ENCODE measurements at places on chromosomes 2 and 18.

DNA sequence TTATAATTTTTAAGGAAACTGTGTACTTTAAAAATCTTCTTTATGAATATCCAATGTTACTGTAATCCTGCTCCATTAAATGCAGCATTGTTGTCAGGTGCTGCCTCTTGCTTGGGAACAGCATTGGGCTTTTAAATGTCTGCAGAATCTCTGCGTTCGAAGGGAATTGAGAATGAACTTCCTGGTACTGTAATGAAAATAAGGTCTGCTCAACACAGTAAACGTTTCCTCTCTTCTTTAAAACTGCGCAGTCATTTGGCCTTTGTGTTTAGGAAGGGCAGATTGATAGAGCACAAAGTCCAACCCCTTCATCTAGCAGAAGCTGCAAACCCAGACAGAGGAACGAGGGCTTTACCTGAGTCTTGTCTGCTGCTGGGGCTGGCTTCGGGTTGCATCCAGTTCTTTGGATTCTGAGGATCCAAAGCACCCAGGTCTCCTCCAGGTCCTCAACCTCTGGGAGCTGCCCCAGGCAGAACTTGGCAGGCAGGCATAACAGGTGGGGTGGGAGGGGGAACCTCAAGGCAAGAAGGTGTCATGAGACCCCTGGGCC is 104.5 kb downstream of the UGGT1 start:
- no peak for DNase-seq

GRCh38 chr2:45190481-45190942 is 181.3 kb upstream of the SIX2 start:
- no peak for DNase-seq

- DNase-seq = peak; percentile 34
Measured at GRCh38 chr2:128275498-128276045, 43.1 kb downstream of the HS6ST1 start.

DNA sequence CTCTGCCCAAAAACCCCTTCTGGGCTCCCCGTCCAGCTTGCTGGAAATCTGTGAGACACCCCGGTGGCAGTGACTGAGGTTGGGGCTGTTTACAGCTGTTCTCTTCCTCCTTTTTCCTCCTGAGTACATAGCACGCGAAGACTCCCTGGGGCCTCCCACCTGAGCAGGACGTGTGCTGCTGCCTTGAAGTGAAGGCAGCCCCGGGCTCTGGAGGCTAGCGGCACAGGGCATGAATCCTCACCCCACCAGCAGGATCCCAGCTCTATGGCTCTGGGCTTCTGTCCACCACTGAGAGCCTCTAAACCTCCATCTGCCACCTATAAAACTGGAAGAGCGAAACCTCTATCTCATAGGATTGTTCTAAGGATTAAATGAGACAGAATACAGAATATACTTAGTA is 182.5 kb downstream of the TMEM163 start:
- DNase-seq = no peak

GRCh38 chr2:159637240-159637639 is 20.9 kb upstream of the BAZ2B start:
- no peak for DNase-seq

- DNase-seq = no peak
Measured at GRCh38 chr2:74540291-74540690, 10.6 kb downstream of the HTRA2 start.

- peak; percentile 23 for DNase-seq
Measured at GRCh38 chr2:23418461-23418911, 33.5 kb downstream of the KLHL29 start.

DNA sequence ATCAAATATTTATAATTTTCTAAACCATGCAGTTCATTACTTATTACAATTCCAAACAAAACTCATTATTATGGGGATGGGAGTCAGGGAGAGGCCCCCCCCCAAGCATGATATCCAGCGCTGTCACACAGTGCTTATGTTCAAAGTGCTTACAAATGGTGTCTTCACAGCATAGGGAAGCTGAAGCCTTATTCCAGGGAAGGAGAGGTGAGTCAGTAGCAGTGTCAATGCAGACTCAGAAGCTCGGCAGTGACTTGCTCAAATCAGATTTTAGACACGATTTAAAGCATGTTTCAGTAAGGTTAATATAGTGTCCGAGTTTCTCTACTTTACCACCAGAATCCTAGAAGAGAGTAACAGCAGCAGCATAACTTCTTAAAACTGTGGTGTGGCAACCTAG is 24.6 kb downstream of the SLC66A3 start:
- DNase-seq = no peak

DNA sequence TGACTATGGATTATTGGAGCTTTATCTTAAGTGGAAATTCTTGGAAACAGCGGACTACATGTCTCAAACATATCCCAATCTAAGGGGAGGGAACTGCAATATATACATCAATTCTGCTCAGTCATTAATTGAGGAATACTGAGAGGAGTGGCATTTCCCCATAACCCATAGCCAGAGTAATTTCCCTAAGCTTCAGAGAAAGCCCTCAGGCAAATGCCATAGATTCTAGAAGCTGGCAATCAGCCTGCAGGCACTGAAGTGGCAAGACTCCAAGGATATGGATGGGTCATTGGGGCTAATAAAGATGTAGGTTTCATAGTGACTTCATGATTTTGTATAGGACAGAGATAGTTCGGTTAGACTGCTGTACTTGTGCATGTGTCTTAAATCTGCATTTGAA is 1960.5 kb upstream of the PIK3C3 start:
- DNase-seq = no peak

DNA sequence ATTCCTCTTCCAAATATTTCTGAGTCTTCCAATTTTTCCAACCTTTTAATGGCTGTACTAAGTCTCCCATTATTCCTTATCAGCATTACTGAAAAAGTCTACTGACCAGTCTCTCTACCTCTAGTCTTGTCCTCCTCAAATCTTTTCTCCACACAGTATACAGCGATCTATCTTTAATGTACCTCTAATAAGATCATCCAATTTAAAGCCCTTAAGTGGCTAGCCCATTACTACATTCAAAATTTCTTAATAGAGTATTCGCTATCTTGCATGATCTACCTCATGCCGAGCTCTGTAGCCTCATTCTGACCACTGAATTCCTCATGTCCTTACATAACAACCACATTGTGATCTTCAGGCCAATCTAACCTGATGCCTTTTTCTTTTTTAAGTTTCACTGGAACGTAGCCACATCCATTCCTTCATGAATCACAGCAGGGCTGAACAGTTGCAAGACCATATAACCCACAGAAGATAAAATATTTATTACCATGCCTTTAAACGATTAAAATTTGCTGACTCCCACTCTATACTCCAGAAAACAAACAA is 57.9 kb downstream of the SLC66A3 start:
- DNase-seq = no peak

DNA sequence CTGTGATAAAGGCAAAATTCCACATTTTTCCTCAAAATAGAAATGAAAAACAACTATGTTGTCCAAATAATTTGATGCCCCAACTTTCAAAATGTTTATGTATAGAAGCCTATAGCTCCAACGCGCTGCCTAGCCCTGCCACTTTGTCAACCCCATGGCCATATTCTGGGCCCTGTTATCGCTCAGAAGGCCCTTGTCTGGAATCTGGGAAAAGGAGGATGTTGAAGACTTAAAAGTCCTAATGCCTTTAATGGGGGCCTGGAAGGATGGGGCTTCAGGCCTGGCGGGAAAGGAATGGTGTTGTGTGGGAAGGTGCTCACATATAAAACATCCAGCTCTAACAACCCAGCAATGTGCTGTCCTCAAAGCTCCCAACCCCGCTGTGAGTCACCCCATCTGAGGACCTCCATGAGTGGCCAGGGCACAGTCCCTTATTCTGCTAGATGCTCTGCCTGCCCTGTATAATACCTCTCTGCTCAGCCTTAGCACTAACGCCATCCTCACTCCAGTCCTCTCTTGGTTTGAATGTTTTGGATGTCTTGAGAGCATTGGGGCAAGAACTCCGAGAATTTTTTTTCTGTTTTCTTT is 86.0 kb downstream of the ACSL3 start:
- no peak for DNase-seq

GRCh38 chr2:241386519-241386918 is 30.4 kb downstream of the FARP2 start:
- DNase-seq = no peak

DNA sequence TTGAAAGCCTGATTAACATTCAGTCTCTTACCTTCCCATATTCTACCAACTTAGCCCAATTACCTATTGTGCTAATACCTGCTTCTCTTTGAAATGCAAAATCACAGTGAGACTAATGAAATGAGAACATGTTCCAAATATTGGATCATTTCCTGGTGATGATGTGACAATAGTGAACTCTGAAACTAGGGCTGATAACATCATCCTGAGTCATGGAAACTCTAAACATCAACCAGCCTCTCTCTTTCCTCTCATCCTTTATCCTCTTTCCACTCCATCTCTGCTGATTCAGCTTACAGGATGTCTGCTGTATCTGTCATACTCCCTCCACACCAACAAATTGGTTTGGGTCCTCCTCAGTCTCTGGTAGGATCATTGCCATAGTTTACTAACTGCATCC is 98.8 kb upstream of the NCKAP5 start:
- no peak for DNase-seq

DNA sequence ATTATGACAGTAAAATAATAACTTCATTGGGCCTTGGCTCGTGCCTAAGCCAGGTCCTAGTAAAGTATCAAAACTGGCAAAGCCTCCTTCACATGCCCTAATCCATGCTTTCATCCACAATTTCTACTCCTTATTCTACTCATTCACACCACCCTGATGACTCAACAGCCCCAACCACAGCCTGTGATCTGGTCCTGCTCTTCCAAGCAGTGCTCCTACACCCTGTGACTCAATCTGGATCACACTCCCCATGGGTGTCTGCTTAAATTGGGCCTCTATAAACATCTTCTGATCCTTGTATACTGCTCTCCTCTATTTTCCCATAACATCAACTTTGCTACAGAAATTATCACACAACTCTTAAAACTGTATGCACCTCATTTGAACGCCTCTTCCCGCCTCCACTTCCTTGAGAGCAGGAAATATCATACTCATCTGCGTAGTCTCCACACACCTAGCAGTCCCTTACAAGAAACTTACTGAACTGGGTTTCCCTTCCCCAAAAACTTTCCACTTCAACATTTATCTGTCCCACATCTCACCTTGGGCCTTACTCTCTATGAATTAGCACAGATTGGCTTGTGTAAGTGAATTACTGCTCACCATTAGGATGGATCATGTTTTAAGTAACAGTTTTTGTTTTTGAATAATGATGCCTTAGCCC is 15.9 kb downstream of the GTF3C3 start:
- DNase-seq = no peak

- DNase-seq = no peak
Measured at GRCh38 chr2:12126318-12126717, 379.9 kb downstream of the LPIN1 start.

GRCh38 chr18:57249179-57249578 is 102.3 kb downstream of the BOD1L2 start:
- no peak for DNase-seq

Measured in spleen (tissue), 13 donors.